ENCODE measurements at places on chromosomes 2 and 18.

DNA sequence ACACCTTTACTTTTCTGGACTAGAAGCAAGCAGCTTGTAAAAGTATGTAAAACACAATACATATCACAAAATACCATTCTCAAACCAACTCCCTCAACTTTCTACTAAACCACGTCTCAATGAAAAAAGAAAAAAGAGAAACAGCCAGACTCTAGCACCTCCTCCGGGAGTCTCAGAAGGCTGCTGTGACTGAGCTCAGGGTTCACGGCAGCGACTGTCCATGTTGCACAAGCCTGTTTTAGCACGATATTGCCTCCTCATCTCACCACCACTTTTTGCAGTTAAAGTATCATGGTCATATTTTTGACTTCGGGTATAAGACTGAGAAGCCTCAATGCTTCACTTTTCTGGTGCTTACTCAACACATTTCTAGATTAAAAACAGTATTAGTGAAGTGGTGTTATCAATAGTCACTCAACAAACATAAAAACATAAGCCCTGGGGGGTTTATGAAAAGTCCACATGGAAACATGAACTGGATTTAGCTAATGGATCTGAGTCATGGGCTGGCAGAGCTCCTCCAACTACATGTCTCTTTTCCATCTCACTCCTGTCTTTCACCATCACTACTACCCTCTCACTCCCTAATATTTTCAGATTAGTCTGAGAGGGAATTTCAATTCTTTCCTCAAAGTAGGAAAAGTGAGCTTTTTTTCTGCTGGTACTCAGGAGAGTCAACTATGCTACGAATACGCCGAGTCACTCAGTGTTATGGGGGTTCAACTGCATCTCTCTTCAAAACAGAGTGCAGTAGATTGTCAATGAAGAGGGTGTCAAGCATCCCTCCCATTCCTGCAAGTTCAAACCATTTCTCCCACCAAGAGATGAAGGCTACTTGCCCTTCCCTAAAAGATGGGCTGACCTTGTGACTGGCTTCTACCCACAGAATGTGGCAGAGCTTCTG is 113.7 kb downstream of the OSR1 start:
- no peak for DNase-seq

- DNase-seq = no peak
These were observed 24.7 kb upstream of the DUSP2 start for GRCh38 chr2:96169868-96170507.

DNA sequence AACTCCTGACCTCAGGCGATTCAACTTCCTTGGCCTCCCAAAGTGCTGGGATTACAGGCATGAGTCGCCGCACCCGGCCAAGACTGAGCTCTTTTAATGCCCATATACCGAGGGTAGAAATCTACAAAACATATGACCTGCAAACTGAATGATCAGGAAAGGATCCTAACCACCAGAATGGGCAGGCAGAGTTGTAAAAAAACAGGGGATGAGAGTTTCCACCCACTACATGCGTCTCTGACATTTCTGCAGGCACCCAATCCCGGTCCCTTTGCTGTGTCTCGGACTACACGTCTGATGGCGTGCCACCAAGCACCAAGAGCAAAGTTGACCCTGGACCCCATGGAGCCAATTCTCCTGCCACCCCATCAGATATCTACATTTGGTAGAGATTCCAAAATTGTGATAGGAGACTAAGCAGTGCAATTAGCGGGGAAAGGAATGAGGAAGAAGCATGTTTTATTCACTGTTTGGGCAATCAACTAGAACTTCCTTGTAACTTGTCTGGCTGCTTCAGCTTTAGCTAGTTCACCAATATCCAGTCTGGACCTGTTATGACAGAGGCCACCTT is 74.1 kb downstream of the ATP8B1 start:
- no peak for DNase-seq

DNA sequence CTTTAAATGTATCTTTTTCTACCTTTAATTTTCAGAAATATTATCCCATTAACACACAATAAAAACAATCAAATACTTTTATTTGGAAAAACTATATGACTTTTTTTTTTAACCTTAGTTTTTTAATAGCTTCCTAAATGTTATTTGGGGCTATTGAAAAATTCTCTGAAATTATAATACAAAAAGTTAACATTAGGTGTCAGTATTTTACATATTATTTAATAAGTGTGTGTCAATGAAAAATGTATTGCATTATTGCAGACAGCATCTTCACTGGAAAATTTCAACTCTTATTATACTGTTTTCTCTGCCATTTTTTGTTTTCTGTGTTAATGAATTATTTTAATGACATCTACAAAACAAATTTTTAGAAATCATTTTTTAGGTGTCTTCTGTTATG is 51.1 kb upstream of the ARHGAP15 start:
- no peak for DNase-seq

DNA sequence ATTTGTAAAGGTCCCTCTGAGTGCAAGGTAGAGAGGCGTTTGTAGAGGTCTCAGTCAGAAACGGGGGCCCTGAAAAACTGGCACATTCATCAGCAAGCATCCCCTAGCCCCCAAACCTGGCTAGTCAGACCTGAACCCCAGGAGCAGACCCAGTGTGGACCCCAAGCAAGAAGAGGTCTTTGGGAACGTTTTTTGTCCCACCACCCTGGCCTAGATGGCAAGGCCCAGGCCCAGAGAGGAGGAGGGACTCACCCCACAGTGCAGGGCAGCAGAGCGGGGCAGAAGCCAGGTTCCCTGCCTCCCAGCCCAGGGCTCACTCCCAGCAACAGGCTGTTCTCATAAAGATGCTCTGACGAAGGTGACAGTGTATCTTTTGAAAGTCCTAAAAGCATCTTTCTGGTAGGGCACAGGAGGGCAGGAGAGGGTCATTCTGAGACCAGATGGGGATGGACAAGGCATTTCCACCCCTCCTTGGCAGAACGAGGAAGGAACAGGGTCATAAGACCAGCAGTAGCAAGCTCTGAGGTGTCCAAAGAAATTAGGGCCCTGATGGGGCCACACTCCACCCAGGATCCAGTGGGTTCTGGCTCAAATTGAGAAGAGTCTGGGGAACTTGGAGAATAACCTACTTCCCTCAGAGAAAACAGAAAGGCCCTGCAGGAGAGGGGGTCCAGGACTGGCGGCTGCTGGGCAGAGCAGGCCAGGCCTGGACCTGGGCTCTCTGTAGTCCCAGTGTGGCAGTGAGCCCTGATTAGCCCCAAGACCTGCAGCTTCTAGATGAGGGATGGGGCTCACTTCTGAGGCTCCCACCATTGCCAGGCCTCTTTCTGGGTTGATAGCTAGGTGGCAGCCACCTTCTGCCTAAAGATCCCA is 18.2 kb downstream of the ADRA2B start:
- DNase-seq = peak; percentile 2

GRCh38 chr2:74551942-74552913 is 1.5 kb downstream of the LOXL3 start:
- no peak for DNase-seq

- no peak for DNase-seq
These were observed 63.4 kb upstream of the ZBTB7C start for GRCh38 chr18:48472610-48473009.

DNA sequence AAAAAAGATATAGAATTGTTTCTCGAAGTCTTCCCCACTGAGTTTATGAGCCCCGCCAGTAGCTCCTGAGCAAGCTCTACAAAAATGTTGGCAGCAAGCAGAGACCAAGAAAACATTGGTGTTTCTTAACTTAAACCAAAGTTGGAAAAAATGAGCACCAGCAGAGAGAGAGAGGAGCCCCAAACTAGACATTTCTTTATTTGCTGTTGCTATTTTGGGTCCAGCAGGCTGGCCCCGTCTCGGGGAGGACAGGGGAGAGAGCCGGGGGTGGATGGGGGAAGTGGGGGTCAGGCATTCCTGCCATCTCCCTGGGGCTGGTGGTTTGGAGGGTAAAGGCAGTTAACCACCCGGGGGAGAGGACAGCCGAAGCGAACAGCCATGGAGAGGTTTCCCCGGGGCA is 113.0 kb downstream of the DYSF start:
- DNase-seq = no peak

- no peak for DNase-seq
These were observed 4.8 kb downstream of the REG1B start for GRCh38 chr2:79082987-79083386.

DNA sequence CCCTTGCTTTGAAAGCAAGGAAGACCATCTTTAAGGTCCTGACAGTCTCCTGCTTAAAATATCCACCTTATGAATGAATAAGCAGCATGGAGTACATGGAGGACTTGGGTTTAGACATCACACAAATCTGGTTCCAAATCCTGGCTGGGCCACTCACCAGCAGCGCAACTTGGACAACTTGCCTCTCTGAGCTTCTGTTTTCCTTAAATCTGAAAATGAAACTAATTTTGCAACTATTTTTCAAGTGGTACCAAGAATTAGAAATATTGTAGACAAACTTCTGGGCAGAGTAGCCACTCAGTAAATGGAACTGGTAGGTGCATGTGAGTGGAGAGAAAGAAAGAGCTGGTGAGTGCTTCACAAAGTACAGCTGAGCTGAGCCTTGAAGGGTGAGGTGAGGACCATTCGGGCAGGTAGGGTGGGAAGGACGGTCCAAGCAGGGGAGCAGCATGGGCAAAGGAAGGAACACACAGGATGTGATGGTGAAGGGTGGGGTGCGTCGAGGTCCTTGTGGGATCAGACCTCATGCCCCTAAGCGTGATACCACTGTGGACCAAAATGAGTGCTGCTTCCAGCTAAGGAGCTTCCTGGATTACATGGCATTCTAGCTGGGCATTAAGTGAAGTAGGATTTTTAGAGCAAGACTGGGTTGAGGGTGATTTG is 14.4 kb upstream of the TET3 start:
- no peak for DNase-seq

- DNase-seq = no peak
These were observed 115.8 kb downstream of the TTC27 start for GRCh38 chr2:32743480-32744236.

DNA sequence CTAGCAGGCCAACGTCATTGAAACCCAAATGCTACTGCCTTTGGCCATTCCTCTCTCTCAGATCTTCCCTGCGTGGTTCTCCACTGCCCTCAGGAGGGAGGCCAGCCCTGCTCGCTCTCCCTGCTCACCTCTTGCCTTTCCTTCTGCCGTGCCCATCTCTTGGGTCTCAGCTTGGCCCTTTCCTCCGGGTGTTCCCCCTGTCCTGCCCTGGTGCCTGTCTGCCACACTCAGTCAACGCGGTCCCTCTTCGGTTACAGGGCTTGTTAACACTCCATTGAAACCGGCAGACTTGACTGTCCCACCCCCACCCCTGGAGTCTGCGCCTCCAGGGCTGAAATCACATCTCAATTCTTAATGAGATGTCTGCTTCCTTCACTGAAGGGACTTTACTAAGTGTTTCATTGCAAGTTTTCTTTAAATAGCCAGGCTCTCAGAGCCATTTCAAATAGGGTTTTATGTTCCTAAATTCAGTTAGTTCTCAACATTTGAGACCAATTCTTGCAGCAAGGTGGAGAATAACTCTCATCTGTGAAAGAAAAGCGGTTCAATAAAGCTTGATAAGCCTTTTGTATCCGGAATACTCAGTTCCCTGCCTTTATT is 237.6 kb downstream of the DYSF start:
- DNase-seq = no peak

DNA sequence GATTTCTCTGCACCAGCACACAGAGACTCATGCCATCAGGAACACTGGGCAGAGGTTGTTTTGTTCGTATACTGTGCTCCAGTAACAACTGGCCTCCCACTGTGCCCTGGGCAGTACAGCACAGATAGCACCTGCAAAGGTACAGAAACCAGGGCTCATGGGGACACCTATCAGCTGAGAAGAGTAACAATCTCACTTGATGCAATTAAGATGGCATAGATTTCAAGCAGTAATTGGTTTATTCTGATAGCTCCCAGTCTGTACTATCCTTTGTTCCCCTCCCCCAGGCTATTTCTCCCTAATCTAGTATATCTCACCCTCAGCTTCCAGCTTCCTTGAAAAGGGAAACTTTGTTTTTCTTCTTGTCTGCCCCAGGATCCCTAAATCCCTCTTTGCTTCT is 343.9 kb upstream of the MMADHC start:
- DNase-seq = no peak

- no peak for DNase-seq
These were observed 284.6 kb upstream of the CCDC68 start for GRCh38 chr18:55243857-55244256.

- DNase-seq = no peak
These were observed 246.1 kb downstream of the FSIP2 start for GRCh38 chr2:185984670-185985069.

GRCh38 chr2:233746475-233747282 is 13.4 kb upstream of the UGT1A1 start:
- DNase-seq = no peak

GRCh38 chr2:46692316-46692715 is 213.0 kb downstream of the TMEM247 start:
- DNase-seq = no peak
